ENCODE measurements at places on chromosomes 6 and 20.

DNA sequence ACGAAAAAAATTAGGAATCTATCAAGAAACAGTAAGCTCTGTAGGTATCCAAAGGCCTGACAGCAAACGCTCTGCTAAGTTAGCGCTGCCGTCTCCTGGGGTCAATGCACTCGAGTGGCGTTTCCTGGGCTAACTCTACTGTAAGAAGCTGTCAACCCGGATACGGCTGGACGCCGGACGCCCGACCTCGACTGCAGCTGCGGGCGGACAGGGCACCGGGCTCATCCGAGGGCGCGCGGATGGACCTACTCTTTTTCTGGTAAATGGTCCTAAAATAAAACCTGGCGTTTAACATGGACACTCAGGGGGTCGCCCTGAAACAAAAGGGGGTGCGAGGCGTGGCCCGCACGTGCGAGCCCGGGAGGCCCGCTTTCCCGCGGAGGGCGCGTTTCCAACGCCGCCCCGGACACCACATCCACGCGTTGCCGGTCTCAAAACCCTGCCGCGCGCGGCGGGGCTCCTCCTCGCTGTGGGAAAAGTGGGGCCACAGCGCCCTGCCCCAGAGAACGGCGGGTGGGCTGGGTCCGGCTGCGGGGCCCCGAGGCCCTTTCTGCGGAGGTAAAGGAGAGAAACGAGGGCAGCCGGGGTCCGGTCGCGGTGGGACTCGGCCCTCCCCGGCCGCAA is 537 bp downstream of the TCP1 start:
- DNase-seq = no peak

DNA sequence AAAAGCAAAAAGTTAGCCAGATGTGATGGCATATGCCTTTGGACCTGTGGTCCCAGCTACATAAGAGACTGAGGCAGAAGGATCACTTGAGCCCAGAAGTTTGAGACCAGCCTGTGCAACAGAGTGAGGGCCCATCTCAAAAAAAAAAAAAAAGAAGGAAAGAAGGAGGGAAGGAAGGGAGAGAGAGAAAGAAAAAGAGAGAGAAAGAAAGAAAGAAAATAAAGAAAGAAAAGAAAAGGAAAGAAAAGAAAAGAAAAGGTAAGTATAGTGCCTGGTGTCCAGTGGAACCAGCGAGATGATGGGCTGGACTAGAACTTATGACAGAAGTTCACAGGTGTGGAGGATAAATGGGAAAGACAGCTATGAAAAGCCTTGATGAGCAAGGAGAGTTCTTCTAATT is 100.9 kb downstream of the QRSL1 start:
- DNase-seq = no peak

DNA sequence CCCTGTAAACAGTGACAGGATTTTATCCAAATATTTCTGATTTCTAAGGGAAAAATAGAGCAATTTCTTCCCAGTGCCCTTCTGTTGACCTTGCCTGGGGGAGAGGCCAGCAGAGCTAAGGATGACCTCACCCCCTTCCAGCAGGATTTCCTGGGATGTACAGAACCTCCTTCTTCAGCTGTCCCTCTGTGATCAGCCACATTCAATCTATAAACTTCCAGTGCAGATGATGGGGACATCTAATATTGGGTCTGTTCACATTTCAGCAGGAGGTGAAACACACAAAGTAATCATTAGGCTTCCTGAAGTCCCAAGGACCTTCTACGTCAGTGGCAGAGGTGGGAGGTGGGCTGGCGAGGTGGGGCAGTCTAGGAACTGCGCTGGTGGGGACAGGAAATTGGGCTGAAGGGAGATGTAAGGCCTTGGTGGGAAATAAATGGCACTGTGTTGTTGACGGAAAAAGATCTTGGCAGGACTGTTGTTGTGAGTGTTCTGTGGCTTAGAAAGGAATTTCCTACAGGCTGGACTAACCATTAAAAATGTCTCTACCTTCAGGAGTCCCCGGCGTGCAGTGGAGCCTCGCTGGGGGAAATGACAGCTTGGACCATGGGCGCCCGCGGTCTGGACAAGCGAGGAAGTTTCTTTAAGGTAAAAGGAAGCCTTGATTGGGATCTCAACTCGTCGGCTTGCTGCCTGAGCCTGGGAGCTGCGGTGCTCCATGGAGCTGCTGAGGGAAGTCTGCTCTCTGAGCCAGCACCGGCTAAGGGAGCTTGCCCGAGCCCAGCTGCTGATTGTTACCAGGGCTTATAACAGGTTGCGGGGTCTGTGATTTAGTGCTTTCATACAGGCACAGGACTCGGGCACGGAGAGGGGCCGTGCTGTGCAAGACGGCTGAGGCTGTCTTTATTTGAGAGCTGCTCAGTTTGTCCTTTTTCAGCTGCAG is 127.9 kb upstream of the NAA20 start:
- peak; percentile 31 for DNase-seq

- DNase-seq = peak; percentile 25
These were observed 797 bp downstream of the SMIM13 start for GRCh38 chr6:11094411-11094851.

GRCh38 chr6:82744286-82745015 is 321.2 kb downstream of the UBE3D start:
- no peak for DNase-seq

DNA sequence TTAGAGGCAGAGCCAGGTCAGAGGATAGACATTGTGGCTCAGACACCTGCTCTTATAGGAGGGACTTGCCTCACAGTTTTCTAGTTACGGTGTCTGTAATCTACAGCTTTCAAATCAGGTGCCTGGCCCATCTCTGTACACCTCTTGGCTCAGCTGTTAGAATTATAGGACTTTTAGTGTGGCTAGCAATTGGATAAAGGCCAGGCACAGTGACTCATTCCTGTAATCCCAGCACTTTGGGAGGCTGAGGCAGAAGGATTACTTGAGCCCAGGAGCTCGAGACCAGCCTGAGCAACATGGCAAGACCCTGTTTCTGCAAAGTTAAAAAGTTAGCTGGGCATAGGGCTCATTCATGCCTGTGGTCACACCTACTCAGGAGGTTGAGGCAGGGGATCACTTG is 20.0 kb downstream of the BRPF3 start:
- no peak for DNase-seq
